ENCODE measurements at places on chromosomes 11 and 22. TPM values are rescaled to one million over a fixed set of nuclear protein-coding genes. Genes with fewer than 3 reads are reported as not detected.

Gene VSIG10L2
- polyA plus RNA-seq = 0.25 TPM

Gene SLC22A8
- not detected for polyA plus RNA-seq

Gene FJX1
- polyA plus RNA-seq = 5.5 TPM

Gene BIRC3
- polyA plus RNA-seq = 5.1 TPM

Gene MAJIN
- polyA plus RNA-seq = not detected

Gene OR4A16
- not detected for polyA plus RNA-seq

Gene CSNK2A3
- 0.22 TPM for polyA plus RNA-seq

Gene TMEM45B
- polyA plus RNA-seq = not detected

Gene APOA5
- polyA plus RNA-seq = not detected

Gene MPZL3
- polyA plus RNA-seq = 0.52 TPM

Gene OR6A2
- polyA plus RNA-seq = not detected

Gene OPCML
- 0.13 TPM for polyA plus RNA-seq

GRCh38 chr11:112599265-112599664, 338.6 kb upstream of the PLET1 start:
- no peak for DNase-seq
- no peaks in the 10 kb centered on the region for H3K36me3 ChIP-seq
- H3K4me1 ChIP-seq = no peaks in the 10 kb centered on the region
- no peaks in the 10 kb centered on the region for H3K27me3 ChIP-seq

DNA sequence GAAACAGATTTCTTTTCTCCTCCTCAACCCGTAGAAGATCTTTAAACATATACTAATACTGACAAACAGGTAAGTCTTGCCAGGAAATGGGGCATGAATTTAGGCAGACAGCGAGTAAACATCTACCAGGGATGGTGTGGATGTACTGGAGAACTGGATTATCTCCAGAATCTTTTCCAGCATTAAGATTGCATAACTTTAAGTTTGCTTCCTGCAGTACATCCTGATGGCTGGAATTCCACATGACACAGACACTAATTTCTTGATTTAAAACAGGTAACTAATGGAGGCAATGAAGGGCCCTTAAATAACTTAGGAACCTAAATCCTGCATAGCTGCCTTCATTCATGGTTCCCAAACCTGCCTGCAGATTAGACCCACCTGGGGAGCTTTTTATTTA, 40.7 kb downstream of the JHY start:
- no peak overlapping the region for H3K27ac ChIP-seq
- H3K4me1 ChIP-seq = no peaks in the 10 kb centered on the region
- H3K36me3 ChIP-seq = no peaks in the 10 kb centered on the region
- H3K27me3 ChIP-seq = no peaks in the 10 kb centered on the region

GRCh38 chr11:82494988-82495432, 238.7 kb downstream of the FAM181B start:
- no peak for DNase-seq
- no peak overlapping the region for H3K27ac ChIP-seq
- no peaks in the 10 kb centered on the region for H3K4me1 ChIP-seq

- no peak for DNase-seq
- H3K27me3 ChIP-seq = no peaks in the 10 kb centered on the region
- H3K4me3 ChIP-seq = no peak overlapping the region
- H3K36me3 ChIP-seq = no peaks in the 10 kb centered on the region
- no peak overlapping the region for H3K27ac ChIP-seq
- H3K4me1 ChIP-seq = no peaks in the 10 kb centered on the region
Measured at GRCh38 chr11:87832211-87832610, 343.0 kb downstream of the RAB38 start.

DNA sequence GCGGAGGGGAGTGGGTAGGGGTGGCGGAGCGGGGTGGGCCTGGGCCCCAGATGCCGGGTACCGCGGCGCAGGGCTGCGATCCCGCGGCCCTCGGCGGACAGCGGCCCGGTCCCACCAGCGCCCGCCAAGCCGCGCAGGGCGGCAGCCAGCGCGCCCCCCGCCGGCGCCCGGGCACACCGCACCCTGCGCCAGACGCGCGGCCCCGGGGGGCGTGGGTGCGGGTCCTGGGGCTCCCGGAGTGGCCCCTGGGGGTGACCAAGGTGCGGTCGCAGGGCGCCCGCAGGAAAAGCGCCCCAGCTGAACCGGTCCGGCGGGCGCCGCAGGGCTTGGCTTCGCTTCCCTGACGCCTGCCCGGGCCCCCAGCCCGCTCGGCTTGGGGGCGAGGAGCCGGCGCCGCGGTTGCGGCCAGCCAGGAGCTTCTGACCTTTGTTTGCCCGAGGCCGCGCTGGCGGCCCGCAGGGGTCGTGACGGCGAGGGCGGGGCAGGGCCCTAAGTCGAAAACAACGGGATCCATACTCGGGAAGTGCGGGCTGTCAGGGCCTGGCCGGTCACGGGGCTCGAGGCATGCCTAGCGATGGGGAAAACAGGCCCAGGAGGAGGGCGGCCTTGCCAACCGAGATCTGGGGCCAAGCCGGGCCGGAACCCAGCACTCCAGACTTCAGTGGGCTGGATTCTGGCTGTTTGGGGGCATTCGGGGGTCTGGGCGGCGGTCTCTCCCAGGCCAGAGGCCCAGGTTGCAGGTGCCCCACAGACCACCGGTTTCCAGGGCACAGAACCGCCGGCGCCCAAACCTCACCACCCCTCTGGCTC, 581 bp upstream of the AP5B1 start:
- no peaks in the 10 kb centered on the region for H3K36me3 ChIP-seq
- peak; percentile 52 for DNase-seq
- peak overlapping the region; percentile 41 for H3K27ac ChIP-seq
- peak overlapping the region; percentile 56 for H3K4me3 ChIP-seq
- H3K4me1 ChIP-seq = peaks cover 9% of the 10 kb centered on the region

- peaks cover 6% of the 10 kb centered on the region for H3K4me1 ChIP-seq
- peak within 1 kb of the TSS; percentile 10 for H3K4me3 ChIP-seq
- no peaks in the 10 kb centered on the region for H3K27me3 ChIP-seq
- peak within 1 kb of the TSS; percentile 44 for H3K27ac ChIP-seq
- DNase-seq = peak; percentile 45
Measured at GRCh38 chr11:111918390-111919256, at the start of gene C11orf52. Gene C11orf52 (plus strand): TSS chr11:111918913. CDS start chr11:111918973, 60 bp downstream.

GRCh38 chr11:123054301-123055065, 7.5 kb downstream of the HSPA8 start:
- H3K27me3 ChIP-seq = no peaks in the 10 kb centered on the region
- no peak overlapping the region for H3K27ac ChIP-seq
- no peak for DNase-seq
- peaks cover under 1% of the 10 kb centered on the region for H3K4me1 ChIP-seq

DNA sequence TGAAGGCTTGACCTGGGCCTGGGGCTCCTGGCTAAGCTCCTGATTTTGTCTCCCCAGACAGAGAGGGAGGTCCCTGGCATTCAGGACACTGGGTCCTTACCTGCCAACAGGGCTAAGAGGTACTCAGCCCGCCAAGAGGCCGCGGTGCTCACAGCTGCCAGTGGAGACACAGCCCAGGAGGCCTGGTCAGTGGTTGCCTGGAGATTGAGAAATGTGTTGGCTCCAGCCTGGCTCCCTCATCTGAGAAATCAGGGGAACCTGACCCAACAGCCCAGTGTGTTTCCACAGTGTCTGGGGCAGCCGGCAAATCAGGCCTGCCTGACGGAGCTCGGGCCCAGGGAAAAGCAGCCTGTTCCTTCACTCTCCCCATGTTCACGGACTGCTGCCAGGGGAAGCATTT, 79.4 kb upstream of the NAV2 start:
- no peak overlapping the region for H3K4me3 ChIP-seq
- H3K27me3 ChIP-seq = no peaks in the 10 kb centered on the region
- peak; percentile 12 for DNase-seq
- no peaks in the 10 kb centered on the region for H3K4me1 ChIP-seq

DNA sequence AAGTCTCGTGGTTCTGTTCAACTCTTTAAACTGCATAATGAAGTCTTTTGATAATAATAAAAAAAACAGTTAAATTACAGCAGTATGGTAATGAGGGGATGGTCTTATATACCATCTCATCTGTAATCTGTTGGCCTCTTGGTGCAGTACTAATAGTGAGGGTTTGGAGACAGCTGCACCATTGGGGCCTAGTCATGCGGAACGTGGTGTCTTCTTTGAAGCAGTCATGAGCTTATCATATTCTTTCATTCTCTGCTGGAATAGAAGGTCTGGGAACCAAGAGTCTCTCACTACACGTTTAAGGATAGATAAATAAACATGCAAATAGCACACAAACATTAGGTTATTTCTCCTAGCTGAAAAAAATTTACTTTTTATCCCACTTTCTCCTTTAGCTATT, 40.9 kb upstream of the OR9Q1 start:
- no peaks in the 10 kb centered on the region for H3K27me3 ChIP-seq
- DNase-seq = no peak
- H3K4me1 ChIP-seq = no peaks in the 10 kb centered on the region
- H3K27ac ChIP-seq = no peak overlapping the region
- no peaks in the 10 kb centered on the region for H3K36me3 ChIP-seq

- no peaks in the 10 kb centered on the region for H3K36me3 ChIP-seq
- H3K27me3 ChIP-seq = no peaks in the 10 kb centered on the region
- H3K27ac ChIP-seq = no peak overlapping the region
Measured at GRCh38 chr11:44940404-44940803, 10.3 kb downstream of the TP53I11 start.

DNA sequence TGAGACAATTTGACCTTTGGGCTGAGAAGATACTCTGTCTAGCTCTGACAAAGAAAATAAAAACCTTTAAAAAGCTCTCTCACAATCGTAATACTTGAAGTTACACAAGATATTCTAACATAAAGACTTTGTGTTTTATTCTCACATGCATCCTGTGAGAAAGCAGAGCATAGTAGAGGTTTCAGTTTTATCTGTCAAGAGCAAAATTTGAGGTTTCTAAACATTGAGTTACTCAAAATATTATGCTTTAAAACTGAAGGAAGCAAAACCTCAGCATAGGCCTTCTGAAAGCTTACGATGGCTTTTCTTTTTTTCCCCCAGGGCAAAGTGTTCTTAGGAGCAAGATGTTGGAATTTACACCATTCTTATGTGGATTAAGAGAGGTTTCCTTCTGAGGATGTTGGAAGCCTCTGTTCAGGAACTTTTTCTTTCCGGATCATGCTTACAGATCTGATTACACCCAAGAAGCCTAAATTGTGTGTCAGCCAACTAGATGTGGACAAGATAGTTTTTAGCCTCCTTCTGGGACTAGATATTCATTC, 15.0 kb upstream of the OR51M1 start:
- no peaks in the 10 kb centered on the region for H3K27me3 ChIP-seq
- no peak overlapping the region for H3K4me3 ChIP-seq
- no peak overlapping the region for H3K27ac ChIP-seq
- H3K36me3 ChIP-seq = no peaks in the 10 kb centered on the region
- DNase-seq = no peak

DNA sequence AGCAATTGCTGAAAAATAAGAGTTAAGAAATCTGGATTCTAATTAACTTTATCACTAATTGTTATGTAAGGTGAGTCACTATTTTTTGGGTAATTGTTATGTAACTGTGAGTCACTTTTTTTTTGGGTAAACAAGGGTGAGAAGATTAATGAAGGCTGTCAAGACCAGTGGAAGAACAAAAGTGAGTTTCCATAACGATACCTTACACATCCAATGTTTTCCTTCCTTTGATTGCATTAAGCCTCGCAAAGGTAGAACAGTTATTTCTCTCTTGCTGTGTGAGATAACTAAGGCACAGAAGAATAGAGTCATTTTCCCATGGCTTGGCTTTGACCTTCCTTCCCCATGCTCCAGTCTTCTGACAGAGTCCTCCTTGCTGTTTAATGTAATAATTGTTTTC, 374.7 kb downstream of the DDX10 start:
- no peak for DNase-seq
- H3K27ac ChIP-seq = no peak overlapping the region
- H3K4me3 ChIP-seq = no peak overlapping the region
- no peaks in the 10 kb centered on the region for H3K27me3 ChIP-seq
- no peaks in the 10 kb centered on the region for H3K36me3 ChIP-seq

DNA sequence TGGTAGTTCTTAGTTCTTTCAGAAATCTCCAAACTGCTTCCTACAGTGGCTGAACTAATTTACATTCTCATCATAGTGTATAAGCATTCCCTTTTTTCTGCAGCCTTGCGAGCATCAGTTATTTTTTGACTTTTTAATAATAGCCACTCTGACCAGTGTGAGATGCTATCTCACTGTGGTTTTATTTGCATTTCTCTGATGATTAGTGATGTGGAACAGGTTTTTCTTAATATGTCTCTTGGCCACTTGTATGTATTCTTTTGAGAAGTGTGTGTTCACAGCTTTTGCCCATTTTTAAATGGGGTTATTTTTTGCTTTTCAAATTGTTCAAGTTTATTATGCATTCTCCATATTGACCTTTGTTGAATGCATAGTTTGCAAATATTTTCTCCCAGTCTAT, 459.3 kb downstream of the NTM start:
- no peaks in the 10 kb centered on the region for H3K36me3 ChIP-seq
- H3K27me3 ChIP-seq = no peaks in the 10 kb centered on the region
- no peak overlapping the region for H3K4me3 ChIP-seq
- no peaks in the 10 kb centered on the region for H3K4me1 ChIP-seq

DNA sequence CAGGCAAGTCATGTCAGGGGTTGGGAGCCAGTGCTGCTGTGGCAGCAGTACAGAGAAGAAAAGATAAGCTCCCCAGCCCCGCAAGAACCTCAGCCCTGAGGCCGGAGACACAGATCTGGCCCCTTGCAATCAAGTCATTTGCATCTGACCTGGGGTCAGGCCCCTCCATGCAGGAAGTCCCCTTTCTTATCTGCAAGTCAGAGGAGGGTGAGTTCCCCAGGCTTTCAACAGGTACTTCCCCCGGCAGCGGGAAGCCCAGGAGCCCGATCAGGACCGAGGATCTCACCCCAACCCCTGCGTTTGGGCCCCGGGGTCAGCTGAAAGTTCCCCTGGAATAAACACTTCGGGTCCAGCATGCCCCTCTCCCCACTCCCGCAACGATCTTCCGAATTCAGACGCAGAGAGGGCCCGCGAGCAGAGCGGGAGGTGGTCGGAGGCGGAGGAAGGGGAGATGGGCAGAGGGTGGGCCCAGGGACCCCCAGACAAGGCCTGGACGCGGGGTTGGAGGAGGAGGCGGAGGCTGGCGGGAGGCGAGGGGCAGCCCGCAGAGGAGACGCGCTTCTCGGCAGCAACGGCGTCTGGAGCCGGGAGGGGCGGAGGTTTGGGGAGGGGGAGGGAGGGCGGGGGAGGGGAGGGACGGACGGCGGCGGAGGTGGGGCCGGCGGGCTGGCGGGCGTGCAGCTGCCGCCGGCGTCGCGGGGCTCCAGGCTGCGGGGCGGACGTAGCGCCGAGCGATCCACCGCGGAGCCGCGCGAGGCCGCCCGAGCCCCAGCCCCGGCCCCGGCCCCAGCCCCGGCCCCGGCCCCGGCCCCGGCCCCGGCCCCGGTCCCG, at the start of gene TSPAN18:
Gene TSPAN18, plus strand, starts transcription at position 680 of the 831 bp plus-strand sequence. CDS start 179,455 bp downstream, outside the sequence.
- peaks cover 6% of the 10 kb centered on the region for H3K4me1 ChIP-seq
- H3K4me3 ChIP-seq = peak within 1 kb of the TSS; percentile 55
- no peaks in the 10 kb centered on the region for H3K27me3 ChIP-seq
- H3K36me3 ChIP-seq = no peaks in the 10 kb centered on the region
- peak within 1 kb of the TSS; percentile 72 for H3K27ac ChIP-seq

- H3K27me3 ChIP-seq = no peaks in the 10 kb centered on the region
- peak overlapping the region; percentile 97 for H3K27ac ChIP-seq
Measured at GRCh38 chr11:65417702-65418430, 4.7 kb upstream of the NEAT1 start.

GRCh38 chr11:57288771-57289579, 35.8 kb downstream of the TNKS1BP1 start:
- DNase-seq = no peak
- no peak overlapping the region for H3K27ac ChIP-seq
- H3K27me3 ChIP-seq = no peaks in the 10 kb centered on the region
- H3K4me1 ChIP-seq = peaks cover 6% of the 10 kb centered on the region

- H3K4me1 ChIP-seq = no peaks in the 10 kb centered on the region
- no peaks in the 10 kb centered on the region for H3K27me3 ChIP-seq
- H3K36me3 ChIP-seq = no peaks in the 10 kb centered on the region
- no peak for DNase-seq
Measured at GRCh38 chr11:74004759-74005615, 3.9 kb downstream of the UCP3 start.
